Stimulated activated CD4-positive, alpha-beta T cell treated with anti-CD3 and anti-CD28 coated beads, TNF-alpha, amount 100 ng/mL, for 1 hour (primary cell): ENCODE measurements at places on chromosomes 7 and 10.

DNA sequence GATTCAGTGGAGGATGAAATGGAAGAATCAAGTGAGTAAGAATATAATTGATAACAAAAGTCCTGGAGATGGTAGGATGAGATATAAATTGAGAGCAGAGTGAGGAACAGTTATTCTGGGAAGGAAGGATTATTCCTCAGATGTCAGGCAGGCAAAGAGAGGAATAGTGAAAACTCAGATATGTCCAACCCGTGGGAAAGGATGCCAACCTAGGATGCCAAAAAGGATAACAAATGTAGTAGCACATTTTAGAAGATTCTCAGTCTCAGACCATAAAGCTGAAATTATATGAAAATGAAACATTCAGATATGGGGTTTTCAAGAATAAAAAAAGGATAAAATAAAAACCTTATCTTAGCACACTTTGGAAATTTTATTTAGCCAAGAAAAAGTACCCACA, 131.1 kb downstream of the SEMA3C start:
- DNase-seq = no peak

- no peak for DNase-seq
Observed at GRCh38 chr10:124106241-124106879, 13.0 kb upstream of the CHST15 start.

GRCh38 chr7:47354831-47355541, 226.9 kb downstream of the TNS3 start:
- DNase-seq = no peak

- DNase-seq = no peak
Observed at GRCh38 chr10:19941206-19941880, 125.1 kb downstream of the PLXDC2 start.

- no peak for DNase-seq
Observed at GRCh38 chr10:70683601-70683934, 11.3 kb downstream of the ADAMTS14 start.

DNA sequence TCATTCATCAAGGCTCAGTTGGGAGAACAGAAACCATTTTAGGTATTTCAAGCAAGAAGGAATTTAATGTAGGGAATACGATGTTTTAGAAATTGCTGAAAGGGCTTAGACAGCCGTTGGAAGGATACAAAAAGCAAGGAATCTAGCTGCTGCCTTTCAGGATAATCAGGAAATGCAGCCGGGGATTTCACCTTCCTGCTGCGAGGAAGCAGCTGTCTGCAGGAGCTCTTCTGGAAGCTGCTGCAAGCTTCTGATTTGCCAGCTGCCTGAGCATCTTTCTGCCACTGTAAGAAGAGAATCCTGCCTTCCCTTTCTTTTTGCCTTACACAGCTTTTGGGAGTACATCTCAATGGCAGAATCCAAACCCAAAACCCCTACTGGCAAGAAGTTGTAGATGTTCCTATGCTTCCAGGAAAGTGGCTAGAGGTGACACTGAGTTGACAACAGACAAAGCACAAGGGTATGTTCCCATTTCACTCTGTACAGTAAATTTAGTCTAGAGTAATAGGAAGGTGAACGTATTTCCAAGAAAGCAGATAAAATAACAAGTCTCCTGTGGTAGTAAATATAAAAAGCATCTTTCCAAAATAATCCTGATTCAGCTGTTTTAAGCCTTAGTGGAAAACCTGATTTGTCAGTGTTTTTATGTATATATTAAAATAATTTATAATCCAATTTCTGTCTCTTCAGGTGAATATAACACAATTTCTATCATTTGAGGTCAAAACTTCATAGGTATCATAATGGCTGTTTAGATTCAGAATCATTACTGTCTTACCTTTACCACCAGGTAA, 148.4 kb upstream of the LRGUK start:
- DNase-seq = no peak

- no peak for DNase-seq
Observed at GRCh38 chr7:2131341-2131740, 101.4 kb downstream of the MAD1L1 start.

DNA sequence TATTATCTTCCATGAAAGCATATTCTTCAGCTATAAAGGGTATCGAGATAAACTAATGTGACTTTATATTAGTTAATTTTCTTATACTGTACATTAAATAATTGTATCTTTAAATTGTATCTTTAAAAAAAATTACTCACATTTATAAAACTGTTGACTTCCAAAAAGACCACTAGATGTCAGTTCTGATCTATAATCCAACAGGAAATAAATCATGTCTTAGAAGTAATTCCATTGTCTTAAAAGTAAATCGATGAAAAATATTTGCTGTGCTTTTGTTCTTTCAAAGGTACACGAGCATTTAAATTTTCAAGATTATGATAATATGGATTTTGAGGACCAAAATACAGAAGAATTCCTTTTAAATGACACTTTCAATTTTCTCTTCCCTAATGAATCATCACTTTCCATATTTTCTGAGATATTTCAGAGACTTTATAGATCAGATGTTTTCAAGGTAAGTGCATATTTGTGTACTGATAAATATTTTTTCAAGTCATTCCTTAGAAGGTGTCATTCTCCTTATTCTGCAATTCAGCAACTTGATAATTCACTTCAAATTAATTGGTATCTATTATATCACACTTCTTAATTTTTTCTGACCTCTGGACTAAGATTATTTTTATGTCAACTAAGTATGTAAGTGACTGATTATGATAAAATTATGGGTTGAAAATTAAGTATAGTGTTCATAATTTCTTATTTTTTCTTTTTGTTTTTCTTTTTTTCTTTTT, 138.5 kb downstream of the CPED1 start:
- no peak for DNase-seq

GRCh38 chr7:26789481-26790184, 74.8 kb downstream of the SKAP2 start:
- no peak for DNase-seq

GRCh38 chr10:25017154-25017590, 760 bp downstream of the THNSL1 start:
- no peak for DNase-seq

- no peak for DNase-seq
Observed at GRCh38 chr7:42096681-42097561, 140.1 kb downstream of the GLI3 start.

DNA sequence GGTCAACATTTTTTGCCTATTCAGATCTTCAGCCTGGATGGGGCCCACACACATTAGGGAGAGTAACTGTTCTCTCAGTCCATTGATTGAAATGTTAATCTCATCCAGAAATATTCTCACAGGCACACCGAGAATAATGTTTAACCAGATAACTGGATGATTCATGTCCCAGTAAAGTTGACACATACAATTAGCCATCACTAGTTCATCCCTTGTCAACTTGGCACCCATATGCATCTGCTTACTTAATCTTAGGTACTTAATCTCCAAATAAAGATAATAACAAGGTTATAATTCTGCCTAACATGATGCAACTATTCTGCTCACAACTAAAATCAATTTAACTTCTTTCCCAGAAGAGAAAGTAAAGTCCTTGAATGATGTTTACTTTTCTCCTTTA, 502.6 kb downstream of the ADRA2A start:
- no peak for DNase-seq

DNA sequence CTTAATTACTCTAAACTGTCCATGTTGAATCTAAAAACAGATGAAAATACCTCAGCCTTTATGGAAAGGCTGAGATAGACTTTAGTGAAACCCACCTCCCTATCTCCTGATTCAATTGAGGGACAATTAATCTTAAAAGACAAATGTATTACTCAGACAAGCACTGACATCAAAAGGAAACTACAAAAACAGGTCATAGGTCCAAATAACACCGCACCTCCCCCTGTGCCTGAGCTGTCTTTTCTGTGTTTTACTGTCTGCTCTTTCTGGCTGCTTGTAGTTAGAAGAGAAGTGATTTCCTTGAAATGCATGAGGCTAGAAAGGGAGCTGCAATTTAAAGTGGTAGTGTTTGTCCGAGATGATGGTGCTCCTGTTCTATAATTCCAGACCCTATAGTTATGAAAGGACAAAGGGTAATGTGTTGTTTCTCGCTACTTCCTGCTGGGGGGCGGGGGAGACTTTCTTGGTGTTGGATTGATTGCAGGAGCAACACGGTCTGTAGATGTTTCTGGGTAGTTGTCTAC, 16.0 kb downstream of the AKR1C8 start:
- no peak for DNase-seq
